Activated CD8-positive, alpha-beta T cell treated with anti-CD3 and anti-CD28 coated beads for 36 hours (primary cell): ENCODE measurements at places on chromosomes 13 and 19. TPM values are rescaled to one million over a fixed set of nuclear protein-coding genes. Genes with fewer than 3 reads are reported as not detected.

GRCh38 chr19:32373585-32374295 is 28.3 kb downstream of the ZNF507 start:
- DNase-seq: no peak

GRCh38 chr13:47437406-47437805 is 540.6 kb upstream of the HTR2A start:
- no peak for DNase-seq

DNA sequence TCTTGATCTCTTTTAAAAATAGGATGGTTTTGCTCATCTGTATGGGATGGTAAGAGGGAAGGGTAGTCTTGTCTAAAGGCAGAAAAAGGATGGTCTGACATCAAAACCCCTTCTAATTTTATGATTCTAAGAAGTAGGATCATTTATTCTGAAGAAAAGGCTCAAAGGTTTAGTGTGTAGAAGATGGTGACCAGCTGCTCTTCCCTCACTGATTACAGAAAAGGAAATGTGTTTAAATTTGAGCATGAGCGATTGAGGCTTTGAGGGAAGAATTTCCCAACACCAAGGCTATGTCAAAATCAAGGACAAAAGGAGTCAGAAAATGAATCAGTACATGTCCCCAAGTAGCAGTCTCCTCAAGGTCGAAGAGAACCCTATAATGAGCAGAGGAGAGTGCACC is 909.8 kb downstream of the EFNB2 start:
- no peak for DNase-seq

- DNase-seq: peak; percentile 68
These were observed 102.6 kb upstream of the MYCBP2 start for GRCh38 chr13:77429320-77430142.

The PSG1 gene
- total RNA-seq: not detected

GRCh38 chr19:17332677-17333581 is 1.7 kb downstream of the ANO8 start:
- DNase-seq: peak; percentile 80

DNA sequence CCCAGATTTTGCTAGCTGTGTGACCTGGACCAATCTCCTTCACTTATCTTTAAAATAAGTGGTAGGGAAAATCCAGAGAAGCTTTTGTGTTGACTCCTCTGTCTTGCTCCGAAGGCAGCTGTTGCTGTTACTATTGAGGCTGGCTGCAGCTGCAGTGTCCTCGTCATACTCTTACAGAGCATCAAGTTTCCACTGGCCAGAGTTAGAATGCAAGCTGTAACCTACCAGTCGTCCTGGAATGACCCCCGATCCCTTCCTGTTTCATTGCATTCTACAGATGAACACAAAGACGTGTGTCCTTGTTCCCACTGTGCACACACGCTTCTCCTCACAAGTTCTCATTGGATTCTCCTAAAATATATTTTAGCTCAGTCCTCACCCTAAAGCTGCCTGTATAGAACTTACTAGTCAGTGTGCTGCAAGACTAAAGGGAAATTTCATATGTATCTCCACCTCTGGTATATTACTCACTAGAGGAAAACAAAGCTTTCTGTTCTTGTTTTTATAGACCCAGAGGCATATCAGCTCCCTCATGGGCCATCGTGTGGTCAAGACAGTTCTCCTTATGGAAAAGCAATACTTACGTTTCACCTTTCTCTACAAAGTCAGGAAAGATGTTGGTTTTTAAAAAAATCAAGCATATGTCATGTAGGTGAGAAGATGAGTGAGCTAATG is 589.8 kb downstream of the LMO7 start:
- DNase-seq: no peak

The FXYD5 gene
- total RNA-seq: 225 TPM

The KLK4 gene
- not detected for total RNA-seq

GRCh38 chr19:2240881-2241760 is 4.5 kb downstream of the SF3A2 start:
- no peak for DNase-seq

- DNase-seq: no peak
These were observed 250.9 kb downstream of the DLEU7 start for GRCh38 chr13:50592412-50593155.

DNA sequence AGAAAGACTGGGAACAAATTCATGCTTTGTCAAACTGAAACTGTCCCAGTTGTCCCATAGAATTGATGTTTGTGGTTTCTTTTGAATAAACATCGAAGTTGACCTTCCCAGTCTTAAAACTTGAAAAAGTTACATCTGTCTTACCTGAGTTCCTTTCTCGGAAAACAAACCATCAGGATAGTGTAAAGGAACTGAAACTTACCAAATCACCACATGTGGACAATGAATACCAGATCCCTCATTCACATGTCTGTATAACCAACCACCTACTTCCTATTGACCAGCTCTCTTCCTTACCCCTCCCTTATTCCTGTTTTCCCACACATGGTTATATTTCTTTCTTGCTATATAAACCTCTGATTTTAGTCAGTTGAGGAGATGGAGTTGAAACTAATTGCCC is 791.7 kb upstream of the PCDH20 start:
- DNase-seq: no peak

GRCh38 chr19:11035441-11036377 is 53.6 kb upstream of the LDLR start:
- peak; percentile 92 for DNase-seq

GRCh38 chr19:7867092-7867844 is 6.9 kb downstream of the PRR36 start:
- no peak for DNase-seq

The KIR2DL4 gene
- not detected for total RNA-seq

GRCh38 chr13:20911037-20911436 is 8.5 kb upstream of the XPO4 start:
- DNase-seq: no peak

GRCh38 chr13:101390461-101390860 is 25.8 kb downstream of the NALCN start:
- DNase-seq: no peak

The MCEMP1 gene
- total RNA-seq: not detected
